Stimulated activated CD4-positive, alpha-beta T cell treated with anti-CD3 and anti-CD28 coated beads, Interleukin-12 subunit alpha, Interleukin-12 subunit beta, amount 100 ng/mL, for 4 hours (primary cell): ENCODE measurements at places on chromosomes 7 and 10.

GRCh38 chr10:278707-279106 lies 143.5 kb downstream of the ZMYND11 start:
- DNase-seq = no peak

- DNase-seq = no peak
Measured at GRCh38 chr10:14660831-14661230, 113.9 kb downstream of the FAM107B start.

- no peak for DNase-seq
Measured at GRCh38 chr10:63072951-63073350, 60.2 kb upstream of the NRBF2 start.

DNA sequence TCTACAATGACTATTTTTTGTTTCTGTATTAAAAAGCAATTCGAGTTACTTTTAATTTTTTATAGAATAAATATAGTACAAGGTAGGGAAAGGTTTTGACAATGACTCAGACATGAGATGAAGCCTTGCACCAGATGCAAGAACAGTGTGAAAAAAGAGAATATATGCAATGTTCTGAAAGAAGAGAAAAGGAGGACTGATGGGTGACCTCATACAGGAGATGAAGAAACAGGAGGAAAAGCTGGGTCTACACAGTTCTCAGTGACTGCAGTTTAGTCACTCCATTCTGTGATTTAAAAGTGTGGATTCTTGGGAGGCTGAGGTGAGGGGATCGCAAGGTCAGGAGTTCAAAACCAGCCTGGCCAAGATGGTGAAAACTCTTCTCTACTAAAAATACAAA lies 38.3 kb upstream of the YAE1 start:
- DNase-seq = no peak

- DNase-seq = no peak
Measured at GRCh38 chr7:108003599-108003935, 606 bp upstream of the LAMB1 start.

- DNase-seq = peak; percentile 52
Measured at GRCh38 chr7:43303740-43304241, 191.3 kb downstream of the HECW1 start.

- no peak for DNase-seq
Measured at GRCh38 chr7:26625286-26625685, 239.1 kb downstream of the SKAP2 start.

DNA sequence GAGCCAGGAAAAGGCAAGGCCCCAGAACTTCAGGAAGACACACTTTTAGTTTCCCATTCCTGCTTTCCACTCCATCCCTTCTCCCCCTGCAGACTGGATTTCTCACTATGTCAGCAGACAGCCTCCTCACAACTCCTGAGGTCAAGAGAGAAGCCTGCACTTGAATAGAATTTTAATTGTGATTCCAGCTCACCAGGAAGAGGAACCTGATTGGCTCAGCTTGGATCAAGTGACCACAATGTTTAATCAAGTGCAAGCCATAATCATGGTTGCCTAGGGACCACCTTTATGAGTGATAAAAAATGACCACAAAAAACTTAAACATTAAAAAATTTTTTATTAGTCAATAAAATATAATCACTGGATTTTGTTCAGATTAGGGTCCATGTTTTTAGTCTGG lies 244.7 kb upstream of the RHOBTB1 start:
- no peak for DNase-seq

DNA sequence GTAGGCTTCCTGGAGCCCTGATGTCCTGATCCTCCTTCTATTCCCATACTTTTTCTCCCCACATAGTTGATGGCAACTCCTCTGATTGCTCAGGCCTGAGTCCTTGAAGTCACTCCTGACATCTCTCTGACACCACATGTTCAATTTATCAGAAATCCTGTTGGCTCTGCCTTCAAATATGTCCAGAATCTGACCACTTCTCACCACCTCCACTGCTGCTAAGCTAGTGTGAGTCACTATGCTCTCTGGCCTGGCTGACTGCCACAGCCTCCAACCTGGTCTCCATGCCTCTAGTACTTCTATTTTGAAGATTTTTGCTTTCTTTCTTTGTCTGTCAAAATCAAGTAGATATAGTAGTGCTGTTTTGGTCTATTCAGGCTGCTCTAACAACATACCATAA lies 53.0 kb downstream of the TMEM229A start:
- DNase-seq = no peak

- no peak for DNase-seq
Measured at GRCh38 chr10:44988957-44989585, 10.5 kb upstream of the DEPP1 start.

GRCh38 chr7:48421357-48421756 lies 250.1 kb downstream of the ABCA13 start:
- no peak for DNase-seq

GRCh38 chr7:69622960-69623359 lies 24.7 kb downstream of the AUTS2 start:
- DNase-seq = no peak

DNA sequence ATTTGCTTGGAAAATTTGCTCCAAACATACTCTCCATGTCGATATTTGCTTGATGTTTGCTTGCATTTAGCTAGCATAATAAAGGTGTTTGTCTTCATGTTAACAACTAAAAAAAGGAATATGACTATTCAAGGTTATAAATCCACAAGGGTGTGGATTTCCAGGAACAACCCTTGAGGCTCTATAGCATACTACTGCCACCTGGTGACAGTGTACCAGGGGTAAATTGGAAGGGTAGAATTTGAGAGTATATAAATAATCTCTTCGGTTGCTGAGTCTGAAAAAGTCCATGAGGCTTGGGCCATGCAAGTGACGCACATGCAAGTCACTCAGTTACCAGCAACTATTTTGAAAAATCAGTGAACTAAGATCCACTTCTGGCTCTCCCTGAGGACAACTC lies 68.4 kb downstream of the SLIT1 start:
- DNase-seq = no peak
